Muscle of leg (tissue), 16 donors: ENCODE measurements at places on chromosomes 1 and 21. TPM values are rescaled to one million over a fixed set of nuclear protein-coding genes. Genes with fewer than 3 reads are reported as not detected.

DNA sequence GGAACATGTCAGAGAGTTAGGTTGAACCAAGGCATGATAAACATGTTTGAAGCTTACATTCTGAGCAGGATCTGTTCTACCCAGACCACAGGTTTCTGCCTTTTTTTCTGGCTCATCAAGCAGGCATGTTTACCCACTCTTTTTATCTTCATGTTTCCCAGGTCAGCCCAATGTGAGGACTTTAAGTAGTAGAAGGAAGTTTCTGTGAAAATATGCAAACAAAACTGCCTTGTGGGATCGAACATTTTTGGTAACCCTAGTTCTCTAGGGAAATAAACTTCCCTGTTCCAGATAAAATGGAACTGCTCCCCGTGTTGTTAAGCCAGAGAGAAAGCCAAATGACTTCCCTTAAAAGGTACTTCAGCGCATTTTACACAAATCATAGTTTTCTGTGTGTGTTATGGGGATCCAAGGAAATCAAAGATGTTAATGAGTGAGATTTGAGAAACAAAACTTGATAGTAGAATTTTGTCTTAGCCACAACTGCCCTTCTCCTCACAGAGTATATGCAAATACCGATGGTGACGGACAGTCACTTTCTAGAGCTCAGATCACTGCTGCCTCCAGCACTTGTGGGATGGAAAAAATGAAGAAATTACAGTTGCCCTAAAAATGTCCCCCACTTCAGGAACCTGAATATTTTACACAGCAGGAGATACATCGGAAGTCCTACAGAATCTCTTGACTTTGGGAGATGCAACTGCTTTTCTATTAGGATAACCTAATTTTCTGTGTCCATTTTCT, 765 bp upstream of the HIPK1 start:
- H3K27ac ChIP-seq: peak overlapping the region; percentile 99
- H3K27me3 ChIP-seq: no peaks in the 10 kb centered on the region
- peak; percentile 45 for DNase-seq
- H3K4me3 ChIP-seq: peak overlapping the region; percentile 93

DNA sequence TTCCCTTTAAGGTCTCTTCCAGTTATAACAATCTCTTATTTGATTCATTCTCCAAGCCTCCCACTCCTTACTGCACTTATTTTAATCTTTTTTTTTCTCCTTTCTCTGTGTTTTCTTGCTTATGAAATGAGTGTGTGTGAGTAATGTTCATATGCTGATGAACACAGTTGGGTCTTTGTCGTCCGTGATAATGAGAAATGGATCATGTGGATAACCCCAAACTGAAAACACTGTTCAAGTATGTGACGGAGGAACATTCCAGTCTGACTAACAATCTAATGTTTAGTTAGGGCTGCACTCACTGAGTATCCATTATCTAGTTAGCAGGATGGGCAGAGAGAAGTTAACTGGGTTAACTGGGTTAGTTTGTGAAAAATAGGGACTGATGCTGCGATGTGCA, 253.1 kb upstream of the DUSP10 start:
- no peak for DNase-seq
- H3K27me3 ChIP-seq: no peaks in the 10 kb centered on the region
- H3K27ac ChIP-seq: no peak overlapping the region
- no peaks in the 10 kb centered on the region for H3K36me3 ChIP-seq

- H3K4me1 ChIP-seq: peaks cover 3% of the 10 kb centered on the region
- no peak overlapping the region for H3K27ac ChIP-seq
- H3K36me3 ChIP-seq: no peaks in the 10 kb centered on the region
- H3K4me3 ChIP-seq: no peak overlapping the region
- DNase-seq: no peak
Measured at GRCh38 chr1:245062741-245063305, 92.0 kb upstream of the KIF26B start.

CYYR1 gene
- total RNA-seq: 7.6 TPM

DNA sequence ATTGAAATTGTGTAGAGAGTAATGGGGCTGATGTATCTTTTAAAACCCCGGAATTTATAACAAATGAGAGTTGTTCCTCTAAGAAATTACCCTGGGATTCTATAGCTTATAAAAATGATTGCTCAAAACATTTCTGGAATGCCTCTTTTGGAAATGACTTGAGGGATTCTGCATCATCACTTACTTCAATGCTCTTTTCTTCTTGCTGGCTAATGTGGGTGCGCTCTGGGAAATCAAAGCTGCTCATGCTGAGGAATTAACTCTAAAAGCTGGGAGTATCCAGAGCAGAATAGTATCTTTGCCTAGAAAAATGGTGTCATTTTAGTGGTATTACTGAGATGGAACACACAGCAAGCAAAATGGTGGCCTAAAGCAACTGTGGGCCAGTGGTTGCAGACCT, 23.0 kb upstream of the TBX15 start:
- H3K36me3 ChIP-seq: no peaks in the 10 kb centered on the region
- no peak overlapping the region for H3K27ac ChIP-seq
- no peak for DNase-seq
- no peak overlapping the region for H3K4me3 ChIP-seq
- peaks cover 18% of the 10 kb centered on the region for H3K4me1 ChIP-seq

KCND3 gene
- 0.84 TPM for total RNA-seq

- H3K36me3 ChIP-seq: no peaks in the 10 kb centered on the region
- H3K4me3 ChIP-seq: no peak overlapping the region
- H3K27ac ChIP-seq: no peak overlapping the region
- H3K27me3 ChIP-seq: no peaks in the 10 kb centered on the region
- DNase-seq: peak; percentile 62
Measured at GRCh38 chr1:94154989-94155388, 34.0 kb upstream of the ABCA4 start.

DNA sequence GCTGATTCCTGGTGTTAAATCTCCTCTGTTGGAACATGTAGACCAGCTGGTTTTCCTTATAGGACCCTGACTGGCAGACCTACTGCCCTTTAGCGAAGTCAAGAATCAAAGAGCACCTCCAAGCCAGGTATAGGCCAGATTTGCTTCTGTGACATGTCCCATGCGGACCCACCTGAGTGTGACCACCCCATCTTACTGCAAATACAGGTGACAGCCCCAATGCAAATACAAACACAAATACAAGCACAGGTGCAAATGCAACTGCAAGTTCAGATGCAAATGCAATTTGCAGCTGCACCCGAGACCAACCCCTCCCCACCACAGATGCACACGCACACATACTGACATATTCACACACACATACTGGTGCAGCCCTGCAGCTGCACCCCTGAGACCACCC, 72.3 kb downstream of the SIK1 start:
- no peaks in the 10 kb centered on the region for H3K36me3 ChIP-seq
- no peak for DNase-seq
- no peak overlapping the region for H3K27ac ChIP-seq
- H3K27me3 ChIP-seq: no peaks in the 10 kb centered on the region
- H3K4me1 ChIP-seq: peaks cover 58% of the 10 kb centered on the region

DNA sequence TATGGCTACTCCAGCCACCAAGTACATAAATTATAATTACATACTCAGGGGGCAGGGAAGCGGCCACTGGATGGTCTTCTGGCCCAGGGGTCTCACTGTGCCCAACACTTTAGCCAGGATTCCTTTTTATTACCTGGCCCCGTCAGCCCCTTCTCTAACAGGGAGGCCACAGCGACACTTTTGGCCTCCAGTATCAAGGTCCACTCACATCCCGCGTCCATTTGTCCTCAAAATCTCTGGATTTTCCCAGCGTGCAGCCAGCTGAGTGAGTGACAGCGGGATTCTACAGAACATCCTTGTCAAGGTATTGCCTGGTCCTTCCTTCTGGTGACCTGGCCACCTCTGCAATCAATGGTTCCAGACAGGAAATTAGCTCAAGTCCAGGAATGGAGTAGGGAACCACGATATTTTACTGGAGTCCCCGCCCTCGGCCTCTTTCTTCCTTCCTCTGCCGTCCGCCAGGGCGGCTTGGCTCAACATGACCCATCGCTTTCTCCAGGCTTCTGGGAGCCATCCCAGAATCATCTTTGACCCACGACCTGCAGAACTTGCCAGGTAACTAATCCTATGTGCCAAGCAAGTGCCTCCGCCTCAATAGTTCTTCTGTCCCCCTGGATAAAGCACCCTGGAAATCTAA, 2.7 kb upstream of the COL6A2 start:
- no peaks in the 10 kb centered on the region for H3K36me3 ChIP-seq
- H3K4me1 ChIP-seq: peaks cover 40% of the 10 kb centered on the region
- peaks cover 3% of the 10 kb centered on the region for H3K27me3 ChIP-seq
- no peak overlapping the region for H3K4me3 ChIP-seq

DNA sequence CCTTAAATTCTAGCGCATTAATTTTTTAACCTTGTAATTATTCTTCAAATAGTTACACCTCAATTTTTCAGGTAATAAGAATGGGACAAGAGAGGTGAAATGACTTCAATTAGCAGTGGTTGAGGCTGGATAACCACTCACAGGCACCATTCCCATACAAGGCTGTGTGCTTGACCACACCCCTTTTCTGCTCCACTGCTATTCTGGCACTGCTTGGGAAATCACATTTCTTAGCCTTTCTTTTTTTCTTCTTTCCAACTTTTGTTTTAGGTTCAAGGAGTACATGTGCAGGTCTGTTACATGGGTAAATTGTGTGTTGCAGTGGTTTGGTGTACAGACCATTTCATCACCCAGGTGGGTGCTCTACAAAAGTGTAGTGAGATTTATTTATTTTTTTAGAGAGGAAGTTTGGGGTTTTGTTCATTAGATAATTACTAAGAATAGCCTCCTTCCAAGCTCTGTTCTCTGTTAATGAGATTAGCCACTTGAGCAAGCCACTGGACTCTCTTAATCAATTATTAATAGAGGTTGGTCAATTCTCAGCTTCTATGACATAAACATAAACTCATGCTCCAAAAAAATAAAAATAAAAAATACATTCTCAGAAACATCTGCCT, 14.4 kb downstream of the ILDR2 start:
- no peaks in the 10 kb centered on the region for H3K4me1 ChIP-seq
- DNase-seq: no peak
- no peaks in the 10 kb centered on the region for H3K36me3 ChIP-seq
- no peak overlapping the region for H3K4me3 ChIP-seq

GRCh38 chr1:227317011-227317451, 1.3 kb downstream of the CDC42BPA start:
- H3K27me3 ChIP-seq: no peaks in the 10 kb centered on the region
- DNase-seq: peak; percentile 57
- H3K27ac ChIP-seq: peak overlapping the region; percentile 31
- peak overlapping the region; percentile 84 for H3K4me3 ChIP-seq
- peaks cover 2% of the 10 kb centered on the region for H3K4me1 ChIP-seq

GRCh38 chr21:37711836-37712568, 204.3 kb downstream of the KCNJ6 start:
- no peaks in the 10 kb centered on the region for H3K27me3 ChIP-seq
- H3K27ac ChIP-seq: peak overlapping the region; percentile 91
- H3K4me1 ChIP-seq: peaks cover 24% of the 10 kb centered on the region
- peak; percentile 78 for DNase-seq

EDN2 gene
- total RNA-seq: 0.18 TPM

DNA sequence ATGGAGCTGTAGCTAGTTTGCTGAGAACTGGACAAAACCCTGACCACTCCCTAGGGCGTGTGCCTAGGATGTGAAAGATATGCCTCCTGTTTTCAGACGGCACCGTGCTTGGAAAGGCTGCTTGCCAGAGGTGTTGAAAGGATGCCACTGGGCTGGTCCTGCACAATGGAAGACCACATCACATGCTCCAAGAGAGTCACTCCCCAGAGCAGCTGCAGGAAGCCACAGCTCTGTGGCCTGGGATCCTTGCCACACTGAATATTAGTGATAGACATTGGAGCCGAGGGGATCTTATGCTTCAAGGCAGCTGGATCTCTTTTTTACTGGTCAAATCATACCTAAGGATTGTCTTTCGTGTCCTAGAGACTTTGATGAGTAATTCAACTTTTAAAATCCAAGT, 6.6 kb upstream of the APP start:
- H3K4me1 ChIP-seq: peaks cover 2% of the 10 kb centered on the region
- no peaks in the 10 kb centered on the region for H3K36me3 ChIP-seq
- H3K27me3 ChIP-seq: no peaks in the 10 kb centered on the region

ANGPTL7 gene
- 1.2 TPM for total RNA-seq

GRCh38 chr1:58824753-58825389, 41.0 kb upstream of the JUN start:
- H3K27me3 ChIP-seq: no peaks in the 10 kb centered on the region
- H3K4me3 ChIP-seq: no peak overlapping the region
- no peak overlapping the region for H3K27ac ChIP-seq
- no peaks in the 10 kb centered on the region for H3K36me3 ChIP-seq

- DNase-seq: no peak
- no peaks in the 10 kb centered on the region for H3K36me3 ChIP-seq
- H3K4me3 ChIP-seq: no peak overlapping the region
- peaks cover 5% of the 10 kb centered on the region for H3K4me1 ChIP-seq
- no peak overlapping the region for H3K27ac ChIP-seq
Measured at GRCh38 chr1:214213136-214213535, 67.8 kb upstream of the SMYD2 start.

ADAMTSL4 gene
- 20.2 TPM for total RNA-seq

GRCh38 chr21:41764558-41765419, 2.1 kb downstream of the RIPK4 start:
- no peak overlapping the region for H3K27ac ChIP-seq
- no peak overlapping the region for H3K4me3 ChIP-seq
- peaks cover 94% of the 10 kb centered on the region for H3K27me3 ChIP-seq
- no peak for DNase-seq

GRCh38 chr1:216216305-216216704, 206.9 kb downstream of the USH2A start:
- no peak overlapping the region for H3K27ac ChIP-seq
- H3K4me3 ChIP-seq: no peak overlapping the region
- no peaks in the 10 kb centered on the region for H3K36me3 ChIP-seq
- no peaks in the 10 kb centered on the region for H3K27me3 ChIP-seq

GRCh38 chr1:203914292-203914691, 52.9 kb downstream of the SNRPE start:
- no peaks in the 10 kb centered on the region for H3K36me3 ChIP-seq
- H3K27me3 ChIP-seq: no peaks in the 10 kb centered on the region
- DNase-seq: no peak
- H3K4me3 ChIP-seq: no peak overlapping the region

GRCh38 chr1:67514300-67514699, 84.1 kb upstream of the SERBP1 start:
- no peaks in the 10 kb centered on the region for H3K27me3 ChIP-seq
- no peaks in the 10 kb centered on the region for H3K36me3 ChIP-seq
- DNase-seq: no peak

- peaks cover 24% of the 10 kb centered on the region for H3K36me3 ChIP-seq
- peak overlapping the region; percentile 66 for H3K27ac ChIP-seq
- DNase-seq: peak; percentile 95
Measured at GRCh38 chr21:34129039-34129891, 55.9 kb downstream of the MRPS6 start.
